ENCODE measurements at places on chromosomes 16 and 17. TPM values are rescaled to one million over a fixed set of nuclear protein-coding genes. Genes with fewer than 3 reads are reported as not detected.

Gene FNDC8
- total RNA-seq = not detected

Gene MT4
- total RNA-seq = not detected

Gene PERCC1
- 0.35 TPM for total RNA-seq

Gene KRT28
- not detected for total RNA-seq

Gene TMEM92
- total RNA-seq = not detected

Gene MYH2
- total RNA-seq = not detected

Gene KRT17
- total RNA-seq = not detected

Gene MT1A
- total RNA-seq = 2.9 TPM

Gene STX8
- total RNA-seq = 60.8 TPM

Gene SHBG
- total RNA-seq = 0.35 TPM

Gene ANKRD40CL
- total RNA-seq = not detected

Gene CD300H
- not detected for total RNA-seq

- DNase-seq = no peak
These were observed 6.3 kb downstream of the SLC25A39 start for GRCh38 chr17:44318077-44318892.

GRCh38 chr16:797120-797420, 3.5 kb downstream of the GNG13 start:
- DNase-seq = no peak

DNA sequence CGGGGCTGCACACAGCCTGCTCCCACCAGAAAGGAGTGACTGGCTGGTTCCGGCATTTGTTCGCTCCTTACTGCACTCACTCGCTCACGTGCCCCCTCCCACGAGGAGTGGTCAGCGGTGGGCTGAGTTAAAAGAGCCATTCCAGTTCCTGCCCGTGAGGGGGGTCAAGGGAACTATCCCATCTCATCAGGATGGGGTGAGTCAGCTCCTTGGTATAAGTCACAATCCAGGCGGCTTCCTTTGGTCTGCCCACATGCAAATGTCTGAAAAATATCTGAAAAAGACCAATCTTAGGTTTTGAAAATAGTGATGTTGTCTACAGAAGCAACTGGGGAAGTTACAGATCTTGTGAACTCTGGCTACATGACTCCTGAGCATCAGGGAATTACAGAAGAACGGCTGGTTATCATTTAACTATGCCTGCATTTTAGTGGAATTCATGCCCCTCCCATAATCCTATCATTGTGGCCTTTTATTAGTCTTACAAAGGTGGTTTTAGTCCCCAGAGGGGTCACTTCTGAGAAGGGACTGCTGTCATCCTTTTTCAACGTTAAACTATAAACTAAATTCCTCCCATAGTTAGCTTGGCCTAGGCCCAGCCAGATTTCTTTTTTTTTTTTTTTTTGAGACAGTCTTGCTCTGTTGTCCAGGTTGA, 9.8 kb upstream of the TNFSF12 start:
- DNase-seq = no peak

DNA sequence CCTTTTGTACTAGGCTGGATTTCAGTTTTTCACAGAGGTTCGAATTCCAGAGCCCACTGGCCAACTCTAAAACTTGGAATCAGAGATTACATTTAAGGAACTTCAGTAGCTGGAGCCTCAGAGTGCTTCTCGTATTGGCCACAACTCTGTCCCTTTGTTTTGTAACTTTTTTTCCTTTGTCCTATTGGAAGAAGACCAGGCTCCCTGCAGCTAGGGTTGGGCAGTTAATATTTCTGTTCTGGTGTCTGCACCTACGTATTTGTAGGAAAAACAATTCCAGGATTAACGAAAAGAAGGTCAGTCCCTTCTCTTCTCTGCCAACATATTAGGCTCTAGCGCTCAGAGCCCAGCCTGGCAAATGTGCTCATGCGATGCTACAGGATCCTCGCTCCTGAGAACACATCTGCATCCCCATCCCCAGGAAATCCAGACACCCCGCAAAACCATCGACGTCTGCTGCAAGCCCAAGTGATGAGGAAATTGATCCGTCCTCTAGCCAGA, 1.9 kb downstream of the CDH11 start:
- DNase-seq = no peak

- DNase-seq = peak; percentile 65
These were observed 3.9 kb upstream of the WFIKKN1 start for GRCh38 chr16:626787-627453.

DNA sequence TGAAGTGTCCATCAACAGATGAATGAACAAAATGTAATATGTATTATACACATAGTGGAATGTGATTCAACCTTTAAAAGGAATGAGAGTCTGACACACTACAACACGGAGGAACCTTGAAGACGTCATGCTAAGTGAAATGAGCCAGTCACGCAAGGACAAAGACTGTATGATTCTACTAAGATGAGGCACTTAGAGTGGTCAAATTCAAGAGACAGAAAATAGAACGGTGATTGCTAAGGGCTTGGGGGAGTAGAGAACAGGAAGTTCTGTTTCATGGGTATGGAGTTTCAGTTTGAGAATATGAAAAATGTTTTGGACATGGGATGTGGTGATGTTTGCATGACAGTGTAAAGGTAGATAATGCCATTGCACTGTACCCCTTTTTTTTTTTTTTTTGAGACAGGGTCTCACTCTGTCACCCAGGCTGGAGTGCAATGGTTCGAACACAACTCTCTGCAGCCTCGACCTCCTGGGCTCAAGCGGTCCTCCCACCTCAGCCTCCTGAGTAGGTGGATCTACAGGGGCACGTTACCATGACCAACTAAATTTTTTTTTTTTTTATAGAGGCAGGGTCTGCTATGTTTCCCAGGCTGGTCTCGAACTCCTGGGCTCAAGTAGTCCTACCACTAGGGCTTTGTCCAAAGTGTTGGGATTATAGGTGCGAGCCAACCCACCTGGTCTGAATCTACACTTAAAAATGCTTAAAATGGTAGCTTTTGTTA, 2.9 kb upstream of the CCDC102A start:
- no peak for DNase-seq

DNA sequence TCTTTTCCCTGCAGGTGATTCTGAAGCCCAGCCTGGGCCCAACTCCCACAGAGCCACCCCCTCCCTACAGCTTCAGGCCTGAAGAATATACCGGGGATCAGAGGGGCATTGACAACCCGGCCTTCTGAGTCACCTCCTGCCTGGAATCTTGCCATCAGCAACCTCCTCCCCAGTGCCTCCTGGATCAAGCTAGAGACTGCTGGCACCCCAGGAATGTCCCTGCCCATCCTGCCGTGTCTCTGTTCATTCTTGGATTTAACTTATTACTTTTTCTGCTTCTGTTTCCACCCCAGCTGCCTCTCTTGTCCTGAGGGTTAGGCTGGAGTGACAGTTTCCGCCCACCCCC, 4.9 kb downstream of the TMEM92 start:
- no peak for DNase-seq

- DNase-seq = no peak
These were observed 5.0 kb upstream of the TRAF4 start for GRCh38 chr17:28738680-28739384.

DNA sequence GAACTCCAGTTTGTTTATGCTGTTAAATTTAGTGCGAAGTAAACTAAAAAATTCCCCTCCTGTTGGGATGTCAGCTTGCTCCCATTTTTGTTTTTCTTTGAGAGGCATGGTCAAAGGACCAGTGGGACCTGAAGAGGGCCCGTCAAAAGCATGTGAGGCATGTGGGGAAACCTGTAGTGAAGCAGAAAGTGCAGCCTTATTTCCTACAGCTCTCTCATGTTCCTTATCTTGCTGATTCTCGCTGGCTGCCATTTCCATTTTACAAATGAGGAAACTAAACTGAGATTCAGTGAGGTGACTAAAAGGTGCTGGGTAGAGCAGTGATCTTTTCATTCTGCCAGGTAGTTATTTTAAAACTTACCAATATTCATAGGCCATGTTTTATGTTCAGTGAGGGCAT, 27.1 kb downstream of the EPN2 start:
- no peak for DNase-seq

GRCh38 chr16:75502916-75503605, 7.8 kb upstream of the CHST6 start:
- no peak for DNase-seq

GRCh38 chr17:33438139-33438538, 145.0 kb upstream of the ASIC2 start:
- no peak for DNase-seq

- no peak for DNase-seq
These were observed 37.8 kb downstream of the PTRH2 start for GRCh38 chr17:59669411-59669810.

DNA sequence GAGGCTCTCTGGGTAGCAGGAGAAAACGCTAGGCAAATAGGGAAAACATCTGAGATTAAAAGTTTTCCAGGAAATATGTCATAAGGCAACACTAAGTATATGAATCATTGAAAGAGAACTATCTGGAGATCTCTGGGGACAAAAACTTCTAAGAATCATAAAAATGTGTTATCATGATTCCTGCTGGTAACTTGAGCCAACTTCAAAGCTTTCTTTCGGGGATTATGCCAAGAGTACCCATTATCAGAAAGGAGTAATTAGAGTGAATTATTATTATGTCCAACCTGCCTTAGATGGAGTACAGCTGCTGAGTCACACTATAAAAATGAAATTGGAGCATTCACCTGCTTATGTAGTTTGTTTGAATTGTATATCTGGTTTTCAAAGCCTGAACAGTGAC, 488.5 kb upstream of the SOX9 start:
- DNase-seq = no peak

DNA sequence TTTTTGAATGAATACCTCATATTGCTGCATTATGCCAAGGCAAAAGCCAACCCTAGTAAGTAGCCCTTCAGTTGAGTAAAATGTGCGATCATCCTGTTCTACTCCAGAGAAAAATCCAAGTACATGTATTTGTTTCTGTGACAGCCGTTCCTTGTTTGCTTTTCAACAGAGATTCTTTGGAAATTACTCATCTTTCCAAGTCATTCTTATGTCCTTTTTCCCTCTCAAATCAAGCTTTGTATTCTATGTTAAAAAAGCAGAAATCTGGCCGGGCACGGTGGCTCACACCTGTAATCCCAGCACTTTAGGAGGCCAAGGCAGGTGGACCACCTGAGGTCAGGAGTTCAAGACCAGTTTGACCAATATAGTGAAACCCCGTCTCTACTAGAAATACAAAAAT, 112.9 kb upstream of the HAS3 start:
- no peak for DNase-seq

DNA sequence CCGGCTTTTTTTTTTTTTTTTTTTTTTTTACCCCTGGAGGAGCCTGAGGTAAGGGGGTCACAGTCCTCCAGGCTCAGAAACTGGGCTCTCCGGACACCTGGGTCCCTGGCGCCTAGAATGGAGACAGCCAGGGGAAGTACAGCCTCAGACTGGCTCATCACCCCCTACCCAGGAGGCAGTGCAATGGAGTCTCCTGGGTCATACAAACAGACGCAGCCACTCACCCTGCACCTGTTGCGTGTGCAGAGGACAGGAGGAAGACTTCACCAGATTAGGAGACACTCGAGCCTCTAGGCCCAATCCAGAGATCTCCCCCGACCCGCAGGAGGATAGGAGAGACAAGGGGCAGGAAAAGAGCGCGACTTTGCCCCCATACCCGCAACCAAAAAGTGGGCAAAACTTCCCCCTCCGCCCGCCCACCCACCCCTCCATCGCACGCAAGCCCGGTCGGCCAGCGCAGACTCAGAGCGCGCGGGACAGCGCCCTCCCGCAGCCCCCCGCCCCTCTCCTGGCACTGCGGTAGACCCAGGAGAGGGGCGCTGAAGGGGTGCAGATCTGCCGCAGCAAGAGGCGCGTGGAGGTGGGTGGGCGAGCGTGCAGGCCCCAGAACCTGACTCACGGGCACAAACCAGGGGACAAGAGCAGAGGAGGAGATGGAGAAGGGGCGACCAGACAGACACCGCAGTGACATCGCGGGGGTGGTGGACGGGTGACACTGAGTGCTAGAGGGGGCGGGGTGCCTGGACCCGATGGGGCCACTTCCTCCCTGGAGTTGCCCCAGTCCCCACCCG, 900 bp downstream of the HAP1 start:
- no peak for DNase-seq

GRCh38 chr16:66605979-66606751, 1.7 kb downstream of the CMTM3 start:
- no peak for DNase-seq

- DNase-seq = no peak
These were observed 69.4 kb downstream of the MRC2 start for GRCh38 chr17:62696726-62697490.

- peak; percentile 81 for DNase-seq
These were observed 5.0 kb downstream of the SLC5A2 start for GRCh38 chr16:31487720-31488467.

DNA sequence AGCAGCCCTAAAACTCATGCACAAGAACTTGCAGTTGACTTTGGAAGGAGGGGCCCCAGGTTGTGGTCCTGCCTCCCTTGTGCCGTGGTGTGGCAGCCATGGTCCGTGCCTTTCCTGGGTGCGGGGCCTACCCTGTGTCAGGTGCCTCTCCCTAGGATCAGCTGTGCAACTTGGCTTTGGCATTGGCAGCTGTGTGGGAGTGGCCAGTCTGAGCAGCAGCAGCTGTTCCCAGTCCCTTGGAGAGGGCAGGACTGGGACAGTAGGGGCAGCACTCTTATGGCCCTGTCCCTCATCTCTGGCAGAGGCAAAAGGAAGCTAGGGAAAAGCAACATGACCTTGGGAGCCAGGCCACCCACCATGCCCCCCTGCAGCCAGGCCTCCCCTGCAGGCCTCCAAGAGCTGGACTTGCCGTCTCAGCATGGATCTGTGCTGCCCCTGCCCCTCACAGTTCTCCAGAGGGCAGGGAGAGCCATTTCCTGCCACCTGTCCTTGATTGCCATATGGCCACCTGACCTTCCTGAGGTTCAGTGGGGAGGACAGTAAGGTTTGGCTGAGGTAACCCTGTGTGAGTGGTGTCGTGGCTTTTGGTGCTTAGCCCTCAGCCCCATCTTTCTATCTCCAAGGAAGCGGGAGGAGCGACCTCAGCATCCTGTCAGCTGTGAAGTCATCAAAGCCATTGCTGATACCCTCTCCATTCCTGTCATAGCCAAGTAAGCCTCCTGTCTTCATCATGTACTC, 15.5 kb upstream of the NFATC3 start:
- DNase-seq = no peak

DNA sequence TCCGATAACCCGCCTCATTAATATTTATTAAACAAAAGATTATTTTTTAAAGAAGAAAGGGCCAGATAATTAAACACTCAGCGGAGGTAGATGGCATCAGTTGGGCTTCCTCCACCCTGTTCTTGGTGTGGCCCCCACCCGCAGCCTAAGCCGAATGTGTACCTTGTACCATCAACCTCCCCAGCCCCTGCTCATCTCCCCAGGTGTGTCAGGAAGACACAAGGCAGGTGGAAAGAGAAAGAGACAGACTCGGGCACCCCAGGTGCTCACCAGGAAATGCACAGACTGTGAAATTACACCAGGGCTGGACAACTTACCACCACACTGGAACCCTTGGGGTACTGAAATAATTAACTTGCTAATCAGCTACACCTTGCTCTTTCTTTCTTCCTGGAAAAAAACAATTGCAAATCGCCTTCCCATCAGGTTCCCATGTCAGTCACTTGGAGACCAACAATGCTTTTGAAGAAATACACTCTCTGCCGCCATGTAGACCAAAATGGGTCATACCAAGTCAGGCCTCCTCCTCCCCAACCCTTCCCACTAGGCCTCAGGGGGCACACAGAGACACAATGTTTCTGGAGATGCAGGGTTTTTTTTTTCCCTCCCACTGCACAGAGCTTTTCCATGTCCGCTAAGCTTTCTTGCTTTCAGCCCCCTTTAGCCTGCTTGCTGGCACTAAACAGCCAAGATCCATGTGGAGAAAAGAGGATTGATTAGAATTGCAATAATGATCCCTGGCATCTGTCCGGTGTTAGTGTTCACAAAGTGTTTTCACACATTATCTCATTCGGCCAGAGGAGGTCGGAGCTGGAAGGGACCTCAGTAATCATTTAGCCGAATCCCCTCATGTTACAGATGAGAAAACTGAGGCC, 8.6 kb upstream of the LHX1 start:
- DNase-seq = no peak

GRCh38 chr17:68603656-68604055, 2.5 kb upstream of the FAM20A start:
- DNase-seq = no peak

Data from Right ventricle myocardium inferior (tissue), 1 donor.